ENCODE measurements at places on chromosomes 16 and 17.

- DNase-seq: no peak
Measured at GRCh38 chr16:63473725-63474124, 1437.5 kb upstream of the CDH8 start.

- no peak for DNase-seq
Measured at GRCh38 chr16:25064937-25065336, 46.6 kb upstream of the LCMT1 start.

GRCh38 chr17:37373530-37374159 lies 2.1 kb upstream of the C17orf78 start:
- DNase-seq: peak; percentile 34

DNA sequence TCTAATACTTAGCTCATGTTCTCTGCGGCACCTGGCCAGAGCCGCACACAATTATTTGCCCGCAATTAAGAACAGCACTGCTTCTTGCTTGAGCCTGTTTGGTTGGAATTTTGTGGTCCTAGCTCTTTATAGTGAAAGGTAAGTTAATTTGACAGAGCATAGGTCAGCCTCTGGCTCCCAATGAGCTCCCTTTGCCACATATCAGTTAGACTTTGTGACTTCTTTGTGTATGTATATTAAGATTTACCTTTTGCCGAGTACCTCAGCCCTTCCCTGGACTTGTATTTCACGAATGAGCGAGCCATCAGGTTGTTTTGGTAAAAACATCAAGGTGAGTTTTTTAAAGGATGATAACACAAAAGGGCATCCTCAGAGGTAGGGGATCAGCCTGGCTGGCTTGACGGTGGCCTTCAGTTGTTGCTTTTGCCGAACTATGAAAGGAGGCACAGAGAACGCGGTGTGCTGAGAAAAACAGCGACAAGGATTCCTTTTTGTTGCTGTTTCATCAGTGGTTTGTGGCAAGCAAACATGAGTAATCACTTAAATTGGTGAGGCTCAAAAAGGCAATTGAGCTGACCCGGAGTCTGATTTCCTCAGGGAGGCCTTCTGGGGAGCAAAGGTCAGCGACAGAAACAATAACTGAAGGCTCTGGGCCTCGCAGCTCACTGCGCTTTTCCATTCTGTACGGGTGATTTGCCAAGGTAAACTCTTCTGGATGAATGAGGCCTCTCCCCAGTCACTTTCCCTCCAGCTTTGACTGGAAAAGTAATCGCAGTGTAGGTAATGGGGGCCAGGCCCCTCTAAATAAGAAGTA lies 163.6 kb downstream of the HS3ST3A1 start:
- no peak for DNase-seq

DNA sequence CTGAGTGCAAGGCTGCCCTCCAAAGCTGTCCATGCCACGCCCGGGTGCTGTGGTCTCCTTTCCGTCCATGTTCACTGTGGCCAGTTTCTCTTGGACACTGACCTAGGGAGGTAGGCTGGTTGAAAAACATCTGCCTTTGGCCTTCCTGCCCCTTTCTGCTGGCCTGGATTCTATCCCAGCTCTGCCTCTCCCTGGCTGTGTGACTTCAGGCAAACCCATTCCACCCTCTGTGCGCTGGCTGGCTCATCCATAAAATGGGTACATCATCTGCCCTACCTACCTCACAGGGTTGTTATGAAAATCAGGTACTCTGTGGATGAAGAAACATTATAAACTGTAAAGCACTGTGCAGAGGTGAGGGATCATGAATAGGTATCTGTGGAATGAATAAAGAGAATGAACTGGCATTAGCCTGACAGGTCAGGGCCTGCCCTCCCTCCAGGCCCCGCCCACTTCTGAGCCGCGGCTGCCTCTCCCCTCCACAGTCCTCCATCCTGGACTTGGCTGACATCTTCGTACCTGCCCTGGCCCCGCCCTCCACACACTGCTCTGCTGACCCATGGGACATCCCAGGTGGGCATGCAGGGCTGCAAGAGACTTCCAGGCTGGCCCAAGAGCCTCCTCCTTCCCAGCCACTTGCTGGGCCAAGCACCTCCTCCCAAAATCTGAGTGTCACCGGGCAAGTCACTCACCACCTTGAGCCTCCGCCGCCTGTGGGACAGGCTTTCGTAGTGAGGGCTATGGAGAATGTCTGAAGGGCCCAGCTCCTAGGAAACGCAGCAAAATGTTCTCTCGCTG lies 7.0 kb upstream of the SPATA20 start:
- no peak for DNase-seq

GRCh38 chr16:53465606-53466280 lies 31.5 kb downstream of the RBL2 start:
- DNase-seq: no peak

DNA sequence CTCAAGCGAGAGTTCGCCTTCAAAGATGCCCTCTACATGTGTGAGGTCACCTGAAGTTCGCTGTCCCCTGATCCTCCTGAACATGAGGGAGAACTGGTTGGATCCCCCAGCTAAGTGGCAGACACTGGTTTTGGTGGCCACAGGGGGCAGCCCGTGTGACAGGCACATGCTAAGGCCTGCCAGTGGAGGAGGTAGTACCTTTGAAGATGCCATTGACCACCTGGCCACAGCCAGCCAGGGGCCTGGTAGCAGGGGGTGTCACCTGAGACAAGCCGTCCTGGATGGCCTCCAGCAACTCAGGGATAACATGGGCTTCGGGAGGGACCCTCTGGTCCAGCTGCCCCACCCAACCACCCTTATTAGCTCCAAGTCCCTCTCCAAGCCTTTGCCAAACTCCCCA lies 7.3 kb upstream of the ALDH3A1 start:
- no peak for DNase-seq

DNA sequence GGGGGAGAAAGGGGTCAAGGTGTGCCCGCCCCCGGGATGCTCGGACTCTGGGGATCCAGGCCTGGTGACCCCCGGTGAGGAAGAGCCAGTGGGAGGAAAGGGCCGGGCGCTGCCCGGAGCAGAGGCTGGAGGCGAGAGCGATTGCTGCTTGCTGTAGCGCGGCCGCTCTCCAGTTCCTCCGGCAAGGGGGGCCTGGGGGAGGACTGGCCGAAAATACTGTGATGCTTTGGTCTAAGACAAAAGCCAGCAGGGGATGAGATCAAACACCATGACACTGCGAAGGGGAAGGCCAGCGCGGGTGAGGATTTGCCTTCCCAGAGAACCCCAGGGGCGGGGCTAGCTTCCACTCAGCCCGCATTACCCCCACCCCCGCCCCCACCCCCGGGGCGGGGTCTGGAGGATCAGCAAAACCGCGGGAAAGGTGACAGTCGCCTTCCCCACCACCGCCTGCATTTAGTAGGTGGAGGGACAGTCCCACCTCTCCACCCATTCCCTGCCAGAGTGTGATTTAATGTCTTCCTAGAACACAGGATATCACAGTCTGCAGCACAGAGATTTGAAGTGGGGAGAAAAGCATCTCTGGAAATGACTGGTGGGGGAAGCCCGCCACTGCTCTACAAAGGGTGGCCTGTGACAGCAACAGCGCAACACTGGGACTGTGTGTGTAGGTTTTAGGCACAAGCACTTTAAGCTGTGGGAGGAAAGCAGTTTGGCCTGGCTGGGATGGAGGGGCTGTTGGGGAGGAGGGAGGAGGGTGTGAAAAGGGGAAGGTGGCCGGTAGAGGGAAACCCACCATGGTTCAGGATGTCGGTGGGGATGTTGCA lies 25.7 kb downstream of the MRC2 start:
- peak; percentile 89 for DNase-seq

GRCh38 chr16:62805221-62805857 lies 769.1 kb upstream of the CDH8 start:
- DNase-seq: no peak

DNA sequence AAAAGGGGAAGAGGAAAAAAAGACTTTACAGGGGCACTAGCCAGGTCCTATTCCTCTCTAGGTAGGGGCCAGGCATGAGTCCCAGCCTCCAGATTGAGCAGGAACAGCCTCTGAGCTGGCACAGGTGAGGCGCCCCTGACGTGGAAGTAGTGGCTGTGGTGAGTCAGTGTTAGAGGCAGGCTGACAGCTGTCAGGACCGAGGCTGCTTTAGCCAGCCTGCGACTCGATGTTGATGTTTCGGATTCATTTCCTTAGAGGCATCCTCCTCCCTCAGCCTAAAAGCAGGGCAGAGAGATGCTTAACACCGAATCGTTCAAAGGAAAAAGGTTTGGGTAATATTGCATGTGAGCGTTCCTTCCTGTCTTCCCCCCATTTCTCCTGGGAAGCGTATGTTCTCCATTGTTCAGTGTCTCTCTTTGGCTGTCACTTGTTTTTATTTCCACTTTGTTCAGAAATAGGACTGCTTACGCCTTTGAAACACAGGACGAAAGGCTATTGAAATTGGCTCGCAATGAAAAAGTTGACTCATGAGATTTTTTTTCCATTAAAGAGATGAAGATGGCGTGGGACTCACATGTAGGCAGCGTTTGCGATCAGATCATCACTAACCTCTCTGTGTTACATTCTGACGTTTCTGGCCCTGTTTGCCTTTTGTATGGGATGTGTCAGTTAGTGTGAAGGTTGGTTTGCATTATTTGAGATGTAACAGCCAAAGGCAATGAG lies 1.3 kb downstream of the KIAA0513 start:
- DNase-seq: peak; percentile 49

DNA sequence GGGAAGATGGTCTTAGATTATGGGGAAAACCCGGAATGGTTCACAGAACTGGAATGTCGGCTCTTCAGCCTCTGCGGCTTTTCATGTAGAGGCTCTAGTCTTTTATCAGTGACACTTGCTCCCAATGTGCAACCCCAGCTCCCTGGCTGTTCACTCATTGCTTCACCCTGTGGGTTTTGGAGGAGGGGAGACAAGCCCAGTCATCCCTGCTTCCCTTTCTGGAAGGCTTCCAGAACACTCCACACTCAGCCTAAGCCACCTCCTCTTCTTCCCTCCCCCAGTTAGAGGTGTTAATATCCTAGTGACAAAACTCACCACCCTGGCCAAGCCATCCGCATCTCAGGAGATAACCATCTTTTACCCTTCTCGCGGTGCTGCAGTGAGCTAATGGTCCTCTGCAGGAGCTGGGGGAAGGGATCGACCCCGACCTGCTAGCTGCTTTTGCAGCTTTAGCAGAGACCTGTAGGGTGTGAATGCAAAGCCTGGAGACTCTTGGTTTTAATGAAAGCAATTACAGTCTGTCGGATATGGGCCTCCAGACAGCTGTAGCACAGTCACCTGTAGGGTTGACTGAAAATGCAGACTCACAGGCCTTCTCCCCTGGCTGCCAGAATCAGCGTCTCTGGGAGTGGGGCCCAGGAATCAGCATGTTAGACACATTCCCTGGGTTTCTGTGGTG lies 24.3 kb upstream of the LASP1NB start:
- no peak for DNase-seq

DNA sequence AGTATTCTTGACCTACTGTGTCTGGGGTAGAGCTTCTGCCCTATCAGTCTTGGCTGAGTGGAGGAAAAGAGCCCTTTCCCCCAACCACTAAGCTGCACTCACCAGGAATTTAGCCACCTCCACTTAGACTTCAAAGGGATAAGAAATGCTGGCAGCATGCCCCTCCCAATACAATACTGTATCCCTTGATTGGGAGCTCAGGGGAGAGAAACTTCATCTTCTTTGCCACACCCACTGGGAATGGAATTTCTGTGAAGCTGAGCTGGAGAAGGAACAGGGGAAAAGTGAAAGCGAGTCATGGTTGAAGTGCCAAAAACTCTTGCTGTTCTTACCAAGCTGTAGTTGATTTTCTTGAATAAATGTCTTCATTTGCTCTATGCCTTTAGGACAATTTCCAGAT lies 68.8 kb downstream of the CEP112 start:
- DNase-seq: no peak

DNA sequence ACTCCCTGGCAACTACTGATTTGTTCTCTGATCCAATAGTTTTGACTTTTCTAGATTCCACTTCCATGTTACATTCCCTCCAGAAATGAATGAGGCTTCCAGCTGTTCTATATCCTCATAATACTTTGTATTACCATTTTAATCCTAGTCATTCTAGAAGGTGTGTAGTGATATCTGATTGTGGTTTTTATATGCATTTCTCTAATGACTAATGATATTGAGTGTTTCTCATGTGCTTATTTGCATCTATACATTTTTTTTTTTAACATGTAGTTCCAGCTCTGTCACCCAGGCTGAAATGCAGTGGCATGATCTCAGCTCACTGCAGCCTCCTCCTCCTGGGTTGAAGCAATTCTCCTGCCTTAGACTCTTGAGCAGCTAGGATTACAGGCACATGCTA lies 7.3 kb downstream of the ADGRG5 start:
- no peak for DNase-seq

- no peak for DNase-seq
Measured at GRCh38 chr17:65750631-65751115, 189.2 kb upstream of the AXIN2 start.

DNA sequence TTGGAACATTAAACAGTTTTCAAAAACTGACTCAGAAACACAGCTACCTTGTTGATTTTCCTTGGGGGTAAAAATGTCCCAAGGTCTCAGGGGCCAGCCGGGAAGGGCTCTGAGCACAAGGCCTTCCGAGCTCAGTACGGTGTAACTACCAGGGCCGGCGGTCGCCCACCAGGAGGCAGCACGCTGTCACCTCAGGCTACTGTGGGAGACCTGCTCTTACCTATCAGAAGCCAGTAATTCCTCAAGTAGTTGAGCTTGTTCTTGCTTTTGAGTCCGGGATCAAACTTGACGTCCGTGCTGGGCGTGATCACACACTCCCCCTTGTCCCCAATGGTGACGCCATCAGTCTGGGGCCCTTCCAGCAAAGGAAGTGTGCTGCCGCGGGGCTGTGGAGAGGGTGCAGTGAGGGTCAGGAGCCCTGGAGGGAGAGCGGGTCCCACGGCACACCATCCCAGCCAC lies 43.4 kb upstream of the ICAM2 start:
- DNase-seq: no peak

GRCh38 chr17:80942423-80943345 lies 49.0 kb upstream of the CHMP6 start:
- no peak for DNase-seq

GRCh38 chr16:83955218-83956130 lies 2.4 kb downstream of the OSGIN1 start:
- no peak for DNase-seq

DNA sequence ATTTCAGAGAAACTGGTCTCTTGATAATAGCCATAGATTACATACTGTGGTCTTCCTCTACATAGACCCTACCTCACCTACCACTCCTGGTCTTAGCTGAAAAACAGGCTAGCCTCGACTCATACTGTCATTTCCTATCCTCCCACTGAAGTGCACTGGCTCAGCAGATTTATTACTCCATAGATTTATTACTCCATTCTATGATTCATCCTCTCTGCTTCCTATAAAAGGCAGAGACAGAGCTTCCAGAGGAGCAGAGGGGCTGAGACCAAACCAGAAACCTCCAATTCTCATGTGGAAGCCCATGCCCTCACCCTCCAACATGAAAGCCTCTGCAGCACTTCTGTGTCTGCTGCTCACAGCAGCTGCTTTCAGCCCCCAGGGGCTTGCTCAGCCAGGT lies at the start of gene CCL7:
Gene CCL7 (plus strand): TSS at position 253 of the 400 bp plus-strand sequence. CDS start 70 bp downstream, at position 323.
- no peak for DNase-seq

DNA sequence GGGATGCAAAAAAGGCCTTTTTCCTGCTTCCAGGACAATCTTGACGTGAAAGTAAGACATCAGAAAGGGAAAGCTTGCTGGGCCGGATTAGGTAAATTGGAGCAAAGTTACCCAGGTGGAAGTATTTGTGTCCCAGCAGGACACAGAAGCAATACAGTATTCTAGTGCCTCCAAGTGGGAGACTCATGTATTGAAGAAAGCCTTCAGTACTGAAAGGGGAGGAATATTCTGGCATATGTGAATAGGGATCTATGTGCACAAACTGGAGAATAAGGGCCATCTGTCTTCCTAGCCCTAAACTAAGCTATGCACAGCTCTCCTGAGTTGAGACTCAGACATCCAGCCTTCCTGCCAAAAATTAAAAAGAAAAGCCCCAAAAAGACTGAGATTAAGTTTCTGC lies 327.3 kb upstream of the CDH8 start:
- DNase-seq: no peak

GRCh38 chr17:16924696-16925440 lies 47.0 kb downstream of the TNFRSF13B start:
- no peak for DNase-seq

All from stimulated activated CD4-positive, alpha-beta T cell treated with anti-CD3 and anti-CD28 coated beads, Interleukin-1b, Interleukin-23, amount 100 ng/mL, for 1 hour (primary cell).